ENCODE measurements at places on chromosomes 5 and 9.

GRCh38 chr5:87243161-87243844, 24.4 kb upstream of the RASA1 start:
- no peaks in the 10 kb centered on the region for H3K36me3 ChIP-seq
- no peak overlapping the region for H3K4me3 ChIP-seq
- H3K27me3 ChIP-seq, result no peaks in the 10 kb centered on the region
- H3K27ac ChIP-seq, result no peak overlapping the region
- DNase-seq, result no peak

- H3K4me3 ChIP-seq, result no peak overlapping the region
- no peaks in the 10 kb centered on the region for H3K27me3 ChIP-seq
- H3K4me1 ChIP-seq, result no peaks in the 10 kb centered on the region
- DNase-seq, result no peak
- no peaks in the 10 kb centered on the region for H3K36me3 ChIP-seq
Measured at GRCh38 chr5:38292228-38292627, 33.9 kb downstream of the EGFLAM start.

DNA sequence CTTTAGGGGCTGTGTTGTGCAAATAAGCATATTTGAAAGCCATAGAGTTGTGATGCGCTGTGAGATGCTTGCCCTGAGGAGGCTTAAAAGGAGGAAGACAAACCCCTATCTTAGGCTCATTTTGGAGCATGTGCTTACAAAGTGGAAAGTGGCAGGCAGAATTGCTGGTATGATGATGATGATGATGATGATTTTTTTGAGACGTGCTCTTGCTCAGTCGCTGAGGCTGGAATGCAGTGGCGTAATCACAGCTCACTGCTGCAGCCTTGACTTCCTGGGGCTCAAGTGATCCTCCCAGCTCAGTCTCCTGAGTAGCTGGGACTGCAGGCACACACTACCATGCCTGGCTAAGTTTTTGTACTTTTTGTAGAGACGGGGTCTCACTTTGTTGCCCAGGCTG, 1.7 kb downstream of the CNOT8 start:
- peak overlapping the region; percentile 93 for H3K27ac ChIP-seq
- H3K4me1 ChIP-seq, result peaks cover 33% of the 10 kb centered on the region
- H3K36me3 ChIP-seq, result no peaks in the 10 kb centered on the region
- H3K4me3 ChIP-seq, result peak overlapping the region; percentile 92
- peak; percentile 70 for DNase-seq

GRCh38 chr5:14153932-14154731, 11.0 kb downstream of the TRIO start:
- no peaks in the 10 kb centered on the region for H3K36me3 ChIP-seq
- peak; percentile 50 for DNase-seq
- H3K27me3 ChIP-seq, result no peaks in the 10 kb centered on the region
- H3K27ac ChIP-seq, result no peak overlapping the region

GRCh38 chr9:20314981-20315380, 307.3 kb downstream of the MLLT3 start:
- H3K27ac ChIP-seq, result no peak overlapping the region
- H3K36me3 ChIP-seq, result no peaks in the 10 kb centered on the region
- no peaks in the 10 kb centered on the region for H3K27me3 ChIP-seq

DNA sequence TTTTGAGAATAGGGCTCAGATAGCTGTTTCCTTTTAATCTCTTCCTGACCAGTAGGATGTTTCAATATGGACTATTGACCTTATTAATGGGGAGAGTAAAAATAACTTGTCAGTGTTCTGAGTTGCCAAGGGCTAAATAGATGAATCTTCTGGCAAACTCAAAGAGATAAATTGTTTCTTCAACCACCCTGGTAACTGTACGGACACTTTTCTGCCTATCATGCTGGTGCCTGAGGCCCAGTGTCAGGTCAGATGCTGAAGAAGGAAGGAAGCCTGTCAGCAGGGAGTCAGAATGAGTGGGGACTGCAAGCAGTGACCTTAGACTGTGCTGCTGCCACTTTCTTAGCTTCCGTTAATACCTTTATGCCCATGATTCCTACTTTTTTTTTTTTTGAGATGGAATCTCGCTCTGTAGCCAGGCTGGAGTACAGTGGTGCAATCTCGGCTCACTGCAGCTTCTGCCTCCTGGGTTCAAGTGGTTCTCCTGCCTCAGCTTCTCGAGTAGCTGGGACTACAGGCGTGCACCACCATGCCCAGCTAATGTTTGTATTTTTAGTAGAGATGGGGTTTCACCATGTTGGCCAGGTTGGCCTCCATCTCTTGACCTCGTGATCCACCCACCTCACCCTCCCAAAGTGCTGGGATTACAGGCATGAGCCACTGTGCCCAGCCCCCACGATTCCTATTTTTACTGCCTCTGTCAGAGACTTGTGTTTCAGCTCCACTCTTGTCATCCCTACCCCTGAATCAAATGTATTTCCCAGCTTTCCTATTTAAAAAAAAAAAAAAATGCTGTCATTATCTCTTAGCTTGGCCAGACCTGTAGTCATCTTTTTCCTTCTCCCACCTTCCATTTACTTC, 33.7 kb downstream of the TGFBR1 start:
- H3K4me3 ChIP-seq, result no peak overlapping the region
- no peak overlapping the region for H3K27ac ChIP-seq
- no peaks in the 10 kb centered on the region for H3K27me3 ChIP-seq
- H3K36me3 ChIP-seq, result no peaks in the 10 kb centered on the region
- peaks cover 8% of the 10 kb centered on the region for H3K4me1 ChIP-seq

- no peak for DNase-seq
- no peak overlapping the region for H3K27ac ChIP-seq
- H3K36me3 ChIP-seq, result no peaks in the 10 kb centered on the region
- H3K4me1 ChIP-seq, result no peaks in the 10 kb centered on the region
- H3K27me3 ChIP-seq, result no peaks in the 10 kb centered on the region
- H3K4me3 ChIP-seq, result no peak overlapping the region
Measured at GRCh38 chr9:135840539-135840938, 66.8 kb downstream of the CAMSAP1 start.

- H3K36me3 ChIP-seq, result no peaks in the 10 kb centered on the region
- no peak overlapping the region for H3K27ac ChIP-seq
- H3K27me3 ChIP-seq, result no peaks in the 10 kb centered on the region
- H3K4me3 ChIP-seq, result no peak overlapping the region
Measured at GRCh38 chr9:110033869-110034268, 174.1 kb downstream of the C9orf152 start.

Measured in testis (tissue), 5 donors.